T-helper 17 cell (primary cell): ENCODE measurements at places on chromosomes 6 and 20. TPM values are rescaled to one million over a fixed set of nuclear protein-coding genes. Genes with fewer than 3 reads are reported as not detected.

DNA sequence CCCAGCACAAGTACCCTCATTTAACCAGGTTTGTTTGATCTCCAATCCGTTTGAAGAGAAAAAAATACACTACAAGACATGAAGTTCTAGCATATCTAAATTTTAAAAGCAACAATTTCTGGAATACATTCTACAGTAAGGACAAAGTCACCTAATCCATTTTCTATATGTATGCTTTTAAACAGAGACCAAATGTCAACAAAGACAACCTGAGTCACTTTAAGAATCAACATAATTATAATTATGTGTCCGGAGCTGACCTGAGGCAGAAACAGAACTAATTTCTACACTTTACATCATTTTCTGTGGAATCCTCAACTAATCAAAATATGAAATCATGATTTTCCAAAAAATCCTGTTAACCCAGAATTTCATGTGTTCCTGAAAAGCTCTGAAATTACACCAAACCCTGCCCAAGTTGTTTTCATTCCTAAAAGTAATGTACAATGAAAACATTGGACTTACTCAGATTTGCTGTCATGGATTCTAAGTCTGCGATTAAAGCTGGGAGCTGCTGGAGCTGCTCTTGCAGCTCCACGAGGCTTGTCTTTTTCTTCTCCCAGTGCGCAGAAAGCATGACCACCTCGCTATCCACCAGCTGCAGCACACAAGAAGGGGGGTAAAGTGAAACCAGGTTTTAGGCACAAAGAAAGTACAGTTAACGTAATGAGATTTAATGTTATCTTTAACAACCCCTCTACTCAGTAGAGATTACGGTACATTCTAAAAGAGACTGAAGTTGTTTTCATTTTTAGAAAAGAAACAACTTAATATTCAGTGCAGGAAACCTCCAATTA, 35.8 kb downstream of the DTNBP1 start:
- no peak for DNase-seq

GRCh38 chr20:60869625-60870024, 382.4 kb upstream of the CDH4 start:
- DNase-seq = no peak

DNA sequence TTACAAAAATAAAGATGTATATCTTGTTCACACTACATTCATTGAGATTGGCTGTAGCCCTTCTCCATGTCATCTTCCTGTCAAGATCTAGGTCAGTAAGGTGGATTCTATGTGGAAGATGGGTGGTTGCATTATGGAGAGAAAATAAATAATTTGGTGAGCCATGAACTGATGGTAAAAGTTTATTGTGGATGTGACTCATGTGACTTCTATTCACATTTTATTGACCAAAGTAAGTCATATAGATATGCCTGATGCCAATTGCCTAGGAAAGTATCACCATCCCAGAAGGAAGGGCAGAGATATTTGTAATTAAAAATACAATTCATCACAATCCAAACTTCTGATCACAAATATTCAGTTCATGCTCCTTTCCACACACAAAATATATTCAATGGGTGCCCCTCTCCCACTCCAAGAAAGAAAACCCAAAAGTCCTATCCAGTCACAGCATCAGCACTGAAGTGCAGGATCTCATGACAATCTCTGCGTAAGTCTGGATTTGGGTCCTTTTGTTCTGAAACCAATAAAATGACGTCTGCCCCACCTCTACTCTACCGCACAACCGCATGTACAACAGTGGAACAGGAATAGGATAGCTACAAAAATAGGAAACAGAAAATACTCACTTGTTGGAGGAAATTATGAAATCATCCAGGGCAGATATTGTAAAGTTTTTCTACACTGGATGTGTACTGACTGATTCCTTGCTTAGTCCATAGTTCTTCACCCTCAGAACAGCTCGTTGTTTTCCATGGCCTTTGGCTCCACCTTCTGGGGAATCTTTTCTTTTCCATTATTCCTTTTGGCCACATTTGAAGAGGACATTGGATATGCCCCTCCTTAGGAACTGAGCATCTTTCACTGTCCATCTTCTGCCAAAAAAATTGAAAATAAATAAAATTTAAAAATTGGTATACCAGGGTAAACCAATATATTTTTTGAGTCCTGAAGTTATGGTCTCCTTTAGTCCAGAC, 16.1 kb upstream of the SLC17A3 start:
- peak; percentile 19 for DNase-seq

Gene PAK5
- not detected for total RNA-seq

Gene WFDC12
- not detected for total RNA-seq
